ENCODE measurements at places on chromosomes 2 and 18.

GRCh38 chr18:52242711-52243110 is 97.3 kb upstream of the DCC start:
- DNase-seq: no peak

DNA sequence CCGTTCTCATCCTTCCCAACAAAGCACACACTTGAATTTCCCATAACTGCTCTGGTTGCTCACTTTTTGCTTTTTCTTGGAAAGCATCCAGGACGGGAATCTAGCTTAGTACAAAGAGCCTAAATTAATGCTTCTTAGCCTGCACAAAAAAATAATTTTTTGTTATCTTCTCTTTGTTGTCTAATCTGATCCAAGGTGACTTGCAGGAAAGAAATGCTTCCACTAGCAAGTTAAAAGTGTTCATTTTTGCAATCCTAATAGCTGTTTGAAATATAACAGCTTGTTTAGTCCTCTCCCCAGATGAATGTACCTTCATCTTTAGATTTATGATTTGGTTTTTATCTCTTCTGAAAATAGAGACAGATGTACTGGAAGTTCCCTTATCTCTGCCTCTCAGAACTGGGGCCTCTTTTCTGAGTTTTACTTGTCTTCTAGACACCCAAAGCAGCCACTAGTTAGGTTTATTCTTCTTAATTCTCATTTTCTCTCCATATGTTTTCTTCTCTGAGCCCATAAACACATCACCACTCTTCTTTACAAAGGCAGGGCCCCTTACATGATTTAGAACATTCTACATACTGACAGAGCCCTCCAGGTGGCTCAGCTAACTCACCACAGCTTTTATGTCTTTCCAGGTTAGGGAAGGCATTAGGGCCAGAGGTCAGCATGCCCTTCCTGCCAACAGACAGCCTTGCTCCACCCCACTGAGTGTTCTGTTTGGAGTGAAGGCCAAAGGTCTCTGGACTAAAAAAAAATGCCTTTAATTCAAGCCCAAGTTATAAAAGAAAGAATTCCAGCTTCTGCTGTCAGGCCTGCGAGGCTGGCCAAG is 74.7 kb upstream of the MAP4K3 start:
- DNase-seq: no peak

- no peak for DNase-seq
Observed at GRCh38 chr2:111222204-111222866, 101.6 kb downstream of the BCL2L11 start.

GRCh38 chr2:48852938-48853337 is 97.4 kb upstream of the LHCGR start:
- DNase-seq: no peak

GRCh38 chr2:85733121-85733960 is 20.4 kb upstream of the ATOH8 start:
- no peak for DNase-seq

DNA sequence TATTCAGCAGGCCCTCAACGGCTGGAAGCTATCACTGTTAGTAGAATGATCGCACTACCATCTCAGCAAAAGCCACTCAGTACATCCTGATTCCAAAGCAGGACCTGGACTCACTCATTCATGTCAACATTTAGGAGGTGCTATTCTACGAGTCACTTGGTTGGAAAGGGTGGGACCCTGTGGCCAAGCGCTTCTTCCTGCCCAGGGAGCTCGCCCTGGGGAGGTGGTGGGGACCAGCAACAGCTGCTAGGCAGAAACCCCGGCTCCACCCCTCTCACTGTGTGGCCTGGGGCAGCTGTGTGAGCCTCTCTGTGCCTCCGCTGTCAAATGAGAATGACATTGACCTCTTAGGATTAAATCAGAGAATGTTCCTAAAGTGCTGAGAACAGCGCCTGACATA is 231.4 kb downstream of the EIPR1 start:
- no peak for DNase-seq

DNA sequence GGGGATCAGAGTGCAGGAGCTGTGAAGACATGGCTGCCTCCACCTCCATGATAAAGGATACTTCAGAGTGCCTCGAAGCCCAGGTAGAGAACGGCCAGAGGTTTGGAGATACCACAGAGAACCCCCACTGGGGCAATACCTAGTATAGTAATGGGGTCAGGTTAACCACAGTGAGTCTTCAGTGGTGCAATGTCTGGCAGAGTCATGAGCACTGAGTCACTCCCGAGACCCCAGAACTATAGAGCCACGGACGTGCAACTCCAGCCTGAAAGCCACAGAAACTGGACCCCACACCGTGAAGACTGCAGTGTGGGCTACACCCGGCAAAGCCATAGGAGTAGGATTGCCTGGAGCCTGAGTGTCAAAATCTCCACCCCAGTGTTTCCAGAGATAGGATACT is 746.6 kb downstream of the CBLN2 start:
- DNase-seq: no peak

GRCh38 chr18:45399643-45400042 is 215.6 kb upstream of the SLC14A2 start:
- DNase-seq: no peak

DNA sequence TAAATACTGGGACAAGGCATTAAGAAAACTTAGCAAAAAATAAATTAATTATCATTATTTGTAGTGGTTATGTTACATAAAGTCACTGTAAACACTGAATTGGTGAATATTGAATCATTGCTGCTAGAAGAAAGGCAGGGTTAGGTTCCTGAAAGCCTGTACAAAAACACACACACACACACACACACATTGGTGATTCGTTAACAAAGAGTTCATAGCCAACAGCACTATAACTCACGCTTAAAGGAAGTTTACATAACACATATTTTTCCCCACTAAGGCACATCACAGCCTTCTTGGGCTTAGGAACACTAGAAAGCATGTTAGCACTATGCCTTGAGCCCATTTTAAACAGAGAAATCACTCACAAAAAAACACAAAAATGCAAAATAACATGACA is 690.0 kb upstream of the PIK3C3 start:
- no peak for DNase-seq

- DNase-seq: no peak
Observed at GRCh38 chr2:26412091-26412673, 10.5 kb downstream of the DRC1 start.

- DNase-seq: no peak
Observed at GRCh38 chr2:195411219-195411687, 245.8 kb upstream of the SLC39A10 start.

DNA sequence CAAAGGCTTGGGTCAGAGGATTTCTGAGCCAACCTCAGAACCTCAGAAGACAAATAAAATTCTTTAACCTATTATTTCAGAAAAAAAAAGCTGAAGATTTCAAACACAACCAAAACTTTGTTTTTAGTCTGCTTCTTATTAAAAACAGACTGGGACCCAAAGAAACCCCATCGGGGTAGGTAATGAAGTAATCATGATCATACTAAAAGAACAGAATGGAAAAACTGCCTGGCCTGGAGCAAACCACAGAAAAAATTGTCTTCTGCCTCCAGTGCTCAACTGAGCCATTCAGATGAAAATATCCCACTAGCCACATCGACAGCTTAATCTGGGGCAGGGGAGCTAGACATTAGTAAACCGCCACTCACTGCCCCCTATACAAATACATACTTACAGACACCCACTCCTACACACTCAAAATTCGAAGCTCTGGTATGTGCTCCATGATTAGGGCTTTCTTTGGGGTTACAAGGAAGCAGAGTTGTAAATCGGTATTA is 76.5 kb downstream of the SDC1 start:
- DNase-seq: no peak

DNA sequence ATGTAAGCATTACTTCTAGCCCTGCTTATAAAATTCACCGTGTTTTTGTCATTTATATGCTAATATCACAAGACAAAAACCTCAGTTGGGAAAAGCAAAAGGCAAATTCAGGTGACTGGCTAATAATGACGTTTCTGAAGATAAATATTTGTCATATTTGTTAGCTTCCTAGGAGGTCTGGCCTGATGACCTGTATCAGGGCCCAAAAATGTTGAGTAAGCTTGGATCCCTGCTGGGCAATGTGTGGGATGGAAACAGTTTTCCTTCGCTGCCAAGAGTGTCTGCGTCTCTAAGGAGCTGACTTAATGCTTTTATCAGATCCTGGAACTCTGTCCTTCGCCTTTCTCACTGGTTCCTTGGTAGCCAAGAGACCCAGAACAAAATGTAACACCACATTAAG is 230.1 kb upstream of the PXDN start:
- DNase-seq: no peak

DNA sequence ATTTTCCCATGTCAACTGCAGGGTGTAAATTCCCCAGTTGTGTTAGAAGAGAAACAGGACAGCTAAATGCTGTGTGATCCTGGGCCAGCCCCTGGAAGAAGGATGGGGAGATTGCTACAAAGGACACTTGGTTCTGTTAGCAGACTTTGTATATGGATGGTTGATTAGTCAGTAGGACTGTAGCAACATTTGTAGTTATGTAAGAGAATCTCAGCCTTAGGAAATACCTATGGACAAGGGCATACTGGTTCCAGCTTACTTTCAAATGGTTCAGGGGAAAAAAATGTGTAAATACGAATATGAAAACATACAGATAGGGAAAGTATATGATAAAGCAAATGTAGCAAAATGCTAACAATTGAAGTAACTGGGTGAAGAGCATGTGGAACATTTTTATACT is 47.6 kb downstream of the GNAL start:
- no peak for DNase-seq

DNA sequence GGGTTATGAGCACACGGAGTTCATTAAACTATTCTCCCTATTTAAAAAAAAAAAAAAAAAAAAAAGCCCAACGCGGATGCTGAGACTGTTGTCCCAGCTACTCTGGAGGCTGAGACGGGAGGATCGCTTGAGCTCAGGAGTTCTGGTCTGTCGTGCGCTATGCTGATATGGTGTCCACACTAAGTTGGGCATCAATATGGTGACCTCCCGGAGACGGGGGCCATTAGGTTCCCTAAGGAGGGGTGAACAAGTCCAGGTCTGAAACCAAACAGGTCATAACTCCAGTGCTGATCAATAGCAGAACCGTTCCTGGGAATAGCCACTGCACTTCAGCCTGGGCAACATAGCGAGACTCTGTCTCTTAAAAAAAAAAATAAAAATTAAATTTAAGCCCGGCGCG is 12.9 kb upstream of the ANKRD53 start:
- DNase-seq: no peak

DNA sequence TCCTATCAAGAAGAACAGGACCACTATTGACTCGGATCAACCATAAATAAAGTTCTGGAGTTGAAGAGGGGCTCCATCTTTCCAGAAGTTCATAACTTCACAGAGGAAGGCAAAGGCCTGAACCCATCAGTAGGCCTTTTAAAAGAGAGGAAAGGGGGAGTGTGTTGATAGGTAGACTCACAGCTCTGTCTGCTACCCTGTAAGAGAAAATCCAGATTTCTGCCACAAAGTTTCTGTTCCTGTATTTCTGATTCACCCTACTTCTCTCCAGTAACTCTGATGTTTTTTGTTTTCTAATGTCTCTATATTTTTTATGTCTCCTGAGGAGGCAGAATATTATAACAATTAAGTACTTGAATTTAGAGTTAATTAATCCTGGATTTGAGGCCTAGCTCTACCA is 564.0 kb downstream of the TNS1 start:
- DNase-seq: no peak

DNA sequence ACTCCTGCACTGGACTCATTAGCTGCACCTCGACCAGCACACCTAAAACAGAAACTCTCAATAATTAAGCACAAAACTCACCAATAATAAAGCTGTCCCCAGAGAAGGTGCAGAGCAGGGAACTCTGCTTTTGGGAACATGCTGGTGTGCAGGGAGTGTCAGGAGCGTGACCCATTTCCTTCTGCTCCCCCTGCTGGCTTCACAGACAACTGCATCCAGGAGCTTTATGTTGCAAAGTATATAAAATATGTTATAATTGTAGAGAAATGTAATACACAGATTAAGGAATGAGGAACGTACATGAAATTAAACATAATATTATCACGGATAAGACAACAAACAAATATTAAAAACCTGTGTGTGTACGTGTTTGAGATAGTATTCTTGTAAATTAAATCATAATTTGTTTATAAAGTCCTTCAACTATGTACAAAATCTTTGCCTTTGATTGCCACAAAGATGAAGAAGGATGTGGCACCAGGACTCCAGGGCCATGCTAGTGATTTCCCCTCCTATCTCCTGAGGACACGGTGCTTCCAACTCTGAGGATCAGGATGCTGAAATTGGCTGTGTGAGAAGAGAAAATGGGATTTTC is 68.6 kb upstream of the MAL start:
- no peak for DNase-seq

DNA sequence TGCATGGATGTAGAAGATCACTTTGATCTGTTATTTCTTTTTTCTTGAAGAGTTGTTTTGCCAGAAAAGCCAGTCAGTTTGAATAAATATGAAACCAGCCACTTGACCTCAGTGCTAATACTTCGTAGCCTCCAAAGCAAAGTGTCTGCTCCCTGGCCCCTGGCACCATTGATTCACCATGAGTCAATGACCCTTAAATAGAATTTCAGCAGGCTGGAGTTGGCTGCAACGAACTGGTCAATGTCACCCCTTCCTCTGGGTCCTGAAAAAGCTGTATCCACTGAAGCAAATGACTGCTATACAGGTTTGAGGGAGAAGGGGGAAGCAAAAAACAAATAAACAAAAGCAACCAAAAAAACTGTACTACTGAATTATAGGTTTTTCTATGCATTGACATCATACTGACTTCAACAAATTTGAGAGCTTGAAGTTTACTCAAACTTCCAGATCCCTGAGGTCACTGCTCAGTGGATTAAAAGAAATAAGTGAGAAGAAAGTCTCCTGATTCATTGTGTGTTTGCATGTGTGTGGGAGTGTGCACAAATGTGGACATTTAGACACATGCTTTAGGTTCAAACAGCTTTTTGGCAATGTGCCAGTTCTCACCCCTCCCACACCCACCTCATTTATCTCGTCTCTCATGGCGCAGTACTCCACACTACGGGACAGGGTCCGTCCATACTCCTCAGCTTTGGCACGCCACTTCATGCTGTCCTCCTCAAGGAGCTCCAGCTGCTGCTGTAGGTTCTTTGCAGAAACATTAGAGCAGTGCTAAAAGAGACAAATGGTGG is 58.1 kb upstream of the TTN start:
- no peak for DNase-seq

GRCh38 chr18:79484661-79485621 is 89.2 kb downstream of the NFATC1 start:
- no peak for DNase-seq

- no peak for DNase-seq
Observed at GRCh38 chr2:44801289-44801840, 140.1 kb upstream of the SIX3 start.

DNA sequence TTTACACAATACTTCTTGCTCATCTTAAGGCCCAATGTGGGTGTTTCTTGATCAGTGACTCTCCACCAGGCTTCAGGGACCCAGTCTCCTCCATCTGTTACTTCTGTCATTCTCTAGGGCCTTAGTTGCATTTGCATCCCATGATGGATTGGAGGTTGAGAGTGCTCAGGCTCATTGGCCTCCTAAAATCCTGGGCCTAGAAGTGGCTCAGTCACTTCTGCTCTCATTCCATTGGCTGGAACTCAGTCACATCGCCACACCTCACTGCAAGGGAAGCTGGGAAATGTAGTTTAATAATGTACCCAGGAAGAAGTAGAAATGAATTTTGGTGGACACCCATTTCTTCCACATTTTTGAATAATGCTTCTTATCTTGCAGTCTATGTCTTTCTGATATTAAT is 223.5 kb downstream of the HRH4 start:
- DNase-seq: no peak

All from frontal cortex (tissue), 4 donors.